ENCODE measurements at places on chromosomes 16 and 17. TPM values are rescaled to one million over a fixed set of nuclear protein-coding genes. Genes with fewer than 3 reads are reported as not detected.

GRCh38 chr17:57458718-57459285, 202.5 kb downstream of the MSI2 start:
- no peak for DNase-seq

GRCh38 chr17:78751447-78752161, 30.5 kb downstream of the CYTH1 start:
- no peak for DNase-seq

DNA sequence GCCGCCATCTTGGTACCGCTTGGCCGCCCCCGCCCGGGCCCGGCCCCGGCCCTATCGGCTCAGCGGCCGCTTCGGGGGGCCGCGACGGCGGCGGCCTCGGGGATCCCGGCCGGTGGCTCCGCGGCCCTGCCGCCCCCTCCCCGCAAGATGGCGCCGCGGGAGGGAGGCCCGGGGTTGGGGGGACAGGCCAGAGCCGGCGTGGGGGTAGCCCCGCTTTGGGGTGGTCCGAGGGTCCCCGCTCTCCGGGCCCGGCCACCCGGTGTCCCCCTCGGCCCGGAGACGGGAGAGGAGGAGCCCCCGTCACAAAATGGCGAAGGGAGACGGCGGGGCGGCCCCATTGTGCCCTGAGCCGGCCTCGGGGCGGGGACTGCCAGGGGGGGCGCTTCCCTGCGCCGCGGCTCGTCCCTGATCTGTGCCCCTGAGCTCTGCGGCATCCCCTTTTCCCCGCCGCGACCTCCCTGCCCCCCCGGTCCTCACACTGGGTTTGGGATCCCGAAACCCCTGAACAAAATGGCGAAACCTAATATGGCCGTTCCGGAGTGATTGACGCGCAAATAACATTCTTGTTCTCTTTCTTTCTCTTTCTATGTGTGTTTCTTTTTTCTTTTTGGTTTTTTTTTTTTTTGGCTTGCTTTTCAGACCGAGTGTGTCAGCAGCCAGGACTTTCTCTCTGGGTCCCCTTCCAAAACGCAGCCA, 986 bp downstream of the HAPSTR1 start:
- peak; percentile 40 for DNase-seq

DNA sequence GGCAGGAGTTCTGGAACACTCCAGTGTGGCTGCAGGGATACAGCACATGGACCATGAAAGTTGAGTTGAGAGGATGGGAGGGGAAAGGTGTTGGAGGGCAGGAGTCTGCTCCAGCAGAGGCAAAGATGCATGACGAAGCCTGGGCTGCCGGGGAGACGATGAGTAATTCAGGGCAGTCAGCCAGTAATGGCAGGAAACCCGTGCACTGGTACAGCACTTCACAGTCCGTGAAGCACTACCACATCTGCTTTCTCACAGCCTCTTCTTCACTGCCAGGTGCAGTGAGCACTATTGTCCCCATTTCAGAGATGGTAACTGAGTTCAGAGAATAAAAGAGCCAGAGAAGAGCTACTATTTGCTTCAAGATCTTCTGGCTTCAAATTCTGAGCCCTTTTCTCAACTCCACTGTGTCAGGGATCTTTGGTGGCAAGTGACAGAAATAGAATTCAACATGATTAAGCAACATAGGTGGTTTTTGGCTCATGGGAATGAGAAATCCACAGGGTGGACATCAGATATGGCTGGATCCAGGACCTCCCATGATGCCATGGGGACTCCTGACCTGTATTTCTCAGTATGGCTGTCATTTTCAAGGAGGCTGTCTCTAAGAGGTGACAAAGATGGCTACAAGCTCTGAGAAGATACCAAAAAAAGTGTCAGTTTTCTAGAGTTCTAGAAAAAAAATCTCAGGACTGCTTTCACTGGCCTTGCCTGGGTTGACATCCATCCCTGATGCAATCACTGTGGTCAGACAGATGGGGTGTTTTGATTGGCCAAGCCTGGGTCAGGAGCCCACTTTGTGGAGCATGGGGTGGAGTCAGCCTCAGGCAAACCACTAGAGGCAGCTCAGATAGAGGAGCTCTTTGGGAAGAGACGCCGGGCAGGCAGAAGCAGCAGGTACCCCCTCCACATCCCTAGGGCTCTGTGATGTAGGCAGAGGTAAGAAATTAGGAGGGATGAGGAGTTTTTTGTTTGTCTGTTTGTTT, 24.7 kb downstream of the IL21R start:
- peak; percentile 84 for DNase-seq

GRCh38 chr16:19690196-19690595, 27.8 kb downstream of the KNOP1 start:
- no peak for DNase-seq

DNA sequence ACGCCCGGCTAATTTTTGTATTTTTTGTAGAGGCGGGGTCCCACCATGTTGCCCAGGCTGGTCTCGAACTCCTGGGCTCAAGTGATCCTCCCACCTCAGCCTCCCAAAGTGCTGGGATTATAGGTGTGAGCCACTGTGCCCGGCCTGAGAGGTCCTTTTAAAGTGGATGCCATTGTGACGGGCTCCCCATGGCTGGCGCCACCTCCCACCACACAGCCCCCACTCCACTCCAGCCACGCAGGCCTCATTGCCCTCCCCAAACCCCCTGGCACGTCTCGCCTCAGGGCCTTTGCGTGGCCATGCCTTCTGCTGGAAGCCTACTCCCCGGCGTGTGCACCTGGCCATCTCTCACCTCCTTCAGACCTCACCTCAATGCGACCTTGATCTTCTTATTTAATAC, 11.9 kb upstream of the KDM6B start:
- DNase-seq = no peak

- DNase-seq = no peak
These were observed 43.9 kb upstream of the SREBF1 start for GRCh38 chr17:17880577-17881196.

KRTAP4-11 gene
- total RNA-seq = not detected
